GM04503 (cell line): ENCODE measurements at places on chromosomes 12 and 14.

- DNase-seq = no peak
These were observed 45.1 kb downstream of the AKAP6 start for GRCh38 chr14:32374155-32374554.

DNA sequence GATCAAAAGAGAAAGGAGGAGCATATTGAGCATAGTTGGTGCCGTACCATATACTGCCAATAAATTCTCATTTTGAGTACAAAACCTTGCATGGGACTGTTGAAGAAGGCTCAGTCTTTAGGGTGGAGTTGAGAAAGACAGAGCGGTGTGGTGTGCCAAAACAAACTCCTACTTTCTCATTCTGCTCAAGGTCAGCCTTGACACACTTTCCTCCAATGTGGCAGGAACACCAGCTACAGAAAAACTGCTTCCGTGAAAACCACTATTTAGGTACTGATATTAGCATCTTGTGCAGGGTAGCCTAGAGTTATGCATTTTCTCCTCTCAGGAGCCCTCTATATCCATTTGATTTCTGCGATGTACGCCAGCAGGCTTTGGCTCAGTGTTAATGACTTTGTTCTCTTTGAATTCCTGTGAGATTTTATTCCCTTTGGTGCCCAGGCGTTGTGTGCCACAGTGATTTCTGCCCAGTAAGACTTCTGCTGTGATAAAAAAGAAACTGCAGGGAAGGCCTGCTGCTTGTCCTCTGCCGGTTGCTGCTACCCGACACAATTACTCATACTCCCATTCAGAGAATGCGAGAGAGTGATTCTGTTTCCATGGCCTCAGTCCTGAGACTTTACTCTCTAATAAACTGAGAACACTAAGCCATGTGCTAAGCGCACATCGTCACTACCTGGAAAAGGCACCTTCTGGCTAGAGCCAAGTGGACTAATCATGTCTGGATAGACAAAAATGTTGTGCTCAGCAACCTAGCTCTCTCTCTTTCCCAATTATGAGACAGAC, 88.3 kb upstream of the MDM1 start:
- DNase-seq = no peak

- no peak for DNase-seq
These were observed 1261.2 kb downstream of the TMEM121 start for GRCh38 chr14:106787626-106788025.

DNA sequence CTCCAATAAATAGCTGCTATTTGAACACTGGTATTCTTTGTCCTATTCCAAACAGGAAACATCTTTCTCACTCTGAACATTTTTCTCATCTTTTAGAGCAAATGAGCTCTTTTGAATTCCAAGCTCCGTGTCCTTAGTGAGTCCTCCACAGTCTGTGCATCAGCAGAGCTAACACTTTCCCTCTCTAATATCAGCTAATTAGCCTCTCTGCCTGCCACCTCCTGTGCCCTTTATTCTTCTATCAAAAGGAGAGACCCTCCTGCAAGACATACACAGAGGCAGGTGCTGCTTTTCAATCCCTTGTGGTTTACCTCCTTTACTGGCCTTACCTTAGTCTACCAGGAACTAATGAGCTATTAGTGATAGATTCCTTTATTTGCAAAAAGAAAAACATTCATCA, 178.5 kb downstream of the SLC35F4 start:
- no peak for DNase-seq

DNA sequence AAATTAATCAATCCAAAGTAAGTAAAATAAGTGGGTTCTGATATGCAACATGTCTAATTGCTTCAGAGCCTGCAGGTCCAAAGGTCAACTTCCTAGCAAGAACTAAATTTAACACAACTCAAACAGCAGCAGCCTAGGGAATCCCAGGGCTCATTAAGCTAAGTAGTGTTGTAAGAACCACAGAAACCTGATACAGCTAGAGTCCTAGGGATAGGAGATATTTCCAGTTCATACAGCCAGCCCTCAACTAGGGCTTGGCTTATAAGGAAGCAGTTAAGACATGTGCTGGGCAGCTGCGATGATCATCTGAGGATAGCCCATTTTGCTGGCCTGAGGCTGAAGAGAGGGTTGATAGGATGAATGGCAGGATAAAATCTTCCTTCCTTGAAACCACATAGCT, at the start of gene OR4Q3:
Gene OR4Q3, plus strand, starts transcription at position 316 of the 400 bp plus-strand sequence.
- DNase-seq = no peak

- DNase-seq = no peak
These were observed 120.3 kb upstream of the SLC38A4 start for GRCh38 chr12:46946137-46946536.

DNA sequence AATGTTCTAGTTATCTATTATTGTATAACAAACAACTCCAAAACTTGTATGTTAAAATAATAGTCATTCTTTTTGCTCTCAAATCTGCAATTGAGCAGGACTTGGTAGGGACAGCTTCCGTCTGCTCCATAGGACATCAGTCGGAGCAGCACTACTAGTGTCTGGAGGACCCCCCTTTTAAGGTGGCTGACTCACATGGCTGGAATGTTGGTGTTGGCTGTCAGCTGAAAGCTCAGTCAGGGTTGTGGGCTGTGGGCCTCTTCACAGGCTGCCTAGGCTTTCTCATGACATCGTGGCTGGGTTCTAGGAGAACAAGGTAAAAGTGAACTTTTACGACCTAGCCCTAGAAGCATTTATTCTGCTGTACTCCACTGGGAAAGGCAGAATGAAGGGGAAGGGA, 160.6 kb downstream of the ANO4 start:
- no peak for DNase-seq
